ENCODE measurements at places on chromosomes 7 and 10. TPM values are rescaled to one million over a fixed set of nuclear protein-coding genes. Genes with fewer than 3 reads are reported as not detected.

The SPOCK2 gene
- 0.26 TPM for total RNA-seq

The TRPV5 gene
- not detected for total RNA-seq

The ADRB1 gene
- total RNA-seq = 1.8 TPM

The NODAL gene
- not detected for total RNA-seq

The MBL2 gene
- total RNA-seq = not detected
